ENCODE measurements at places on chromosomes 12 and 14. TPM values are rescaled to one million over a fixed set of nuclear protein-coding genes. Genes with fewer than 3 reads are reported as not detected.

GRCh38 chr12:55612646-55613045 is 24.0 kb upstream of the OR10P1 start:
- H3K36me3 ChIP-seq: no peaks in the 10 kb centered on the region
- no peaks in the 10 kb centered on the region for H3K4me1 ChIP-seq
- H3K27ac ChIP-seq: no peak overlapping the region
- H3K27me3 ChIP-seq: no peaks in the 10 kb centered on the region

DNA sequence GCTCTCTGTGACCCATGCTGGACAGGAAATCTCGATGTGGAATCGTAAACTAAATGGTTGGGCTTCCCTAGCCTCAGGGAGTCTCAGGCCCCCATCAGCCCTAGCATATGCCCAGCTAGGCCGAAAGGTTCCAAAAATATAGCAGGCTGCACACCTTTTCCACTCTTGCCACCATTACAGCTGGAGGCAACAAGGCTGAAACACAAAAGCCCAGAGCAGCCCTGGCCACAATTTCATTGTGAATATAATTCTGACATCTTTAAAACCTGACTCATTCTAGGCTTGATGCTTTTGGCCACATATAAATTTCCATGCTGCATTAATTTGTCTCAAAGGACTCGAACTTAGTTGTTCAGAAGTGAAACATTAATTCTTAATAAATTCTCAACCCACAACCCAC is 382.2 kb downstream of the GRIN2B start:
- DNase-seq: no peak
- H3K27ac ChIP-seq: no peak overlapping the region
- H3K36me3 ChIP-seq: no peaks in the 10 kb centered on the region
- H3K4me3 ChIP-seq: no peak overlapping the region
- H3K4me1 ChIP-seq: no peaks in the 10 kb centered on the region

The BICDL1 gene
- total RNA-seq: 0.68 TPM

DNA sequence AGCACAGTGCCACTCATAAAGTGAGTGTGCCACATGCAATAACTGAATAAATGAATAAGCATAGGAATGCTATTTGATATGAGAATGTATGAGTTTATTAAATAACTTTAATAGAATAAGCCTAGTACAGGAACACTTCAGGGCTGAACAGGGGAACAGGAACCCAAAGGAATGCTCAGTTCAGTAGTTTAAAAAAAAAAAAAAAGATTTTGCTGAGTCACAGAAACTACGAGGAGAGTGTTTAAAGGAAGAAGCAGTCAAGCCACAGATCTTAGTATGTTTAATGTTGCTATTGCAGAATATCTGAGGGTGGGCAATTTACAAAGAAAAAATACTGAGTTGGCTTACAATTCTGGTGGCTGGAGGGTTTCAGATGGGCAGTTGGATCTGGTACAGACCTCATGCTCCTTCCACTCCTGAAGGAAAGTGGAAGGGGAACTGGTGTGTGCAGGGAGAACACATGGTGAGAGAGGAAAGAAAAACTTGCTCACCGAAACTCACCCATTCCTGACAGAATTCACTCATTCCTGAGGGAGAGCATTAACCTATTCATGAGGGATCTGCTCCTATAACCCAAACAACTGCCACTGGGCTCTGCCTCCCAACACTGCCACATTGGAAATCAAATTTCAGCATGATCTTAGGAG is 880.3 kb upstream of the MGAT4C start:
- H3K36me3 ChIP-seq: no peaks in the 10 kb centered on the region
- H3K4me1 ChIP-seq: peaks cover 14% of the 10 kb centered on the region
- no peak overlapping the region for H3K4me3 ChIP-seq
- DNase-seq: no peak
- H3K27ac ChIP-seq: no peak overlapping the region

The CD69 gene
- 40.3 TPM for total RNA-seq

- H3K36me3 ChIP-seq: peaks cover 10% of the 10 kb centered on the region
- H3K27me3 ChIP-seq: no peaks in the 10 kb centered on the region
- peak overlapping the region; percentile 61 for H3K4me3 ChIP-seq
- H3K4me1 ChIP-seq: peaks cover 6% of the 10 kb centered on the region
Measured at GRCh38 chr14:68843471-68844209, 50.8 kb upstream of the ZFP36L1 start.

All from thoracic aorta (tissue), 2 donors.